ENCODE measurements at places on chromosomes 12 and 14.
A peak's percentile ranks its signal among the peaks of the same experiment; 100 is the strongest.

DNA sequence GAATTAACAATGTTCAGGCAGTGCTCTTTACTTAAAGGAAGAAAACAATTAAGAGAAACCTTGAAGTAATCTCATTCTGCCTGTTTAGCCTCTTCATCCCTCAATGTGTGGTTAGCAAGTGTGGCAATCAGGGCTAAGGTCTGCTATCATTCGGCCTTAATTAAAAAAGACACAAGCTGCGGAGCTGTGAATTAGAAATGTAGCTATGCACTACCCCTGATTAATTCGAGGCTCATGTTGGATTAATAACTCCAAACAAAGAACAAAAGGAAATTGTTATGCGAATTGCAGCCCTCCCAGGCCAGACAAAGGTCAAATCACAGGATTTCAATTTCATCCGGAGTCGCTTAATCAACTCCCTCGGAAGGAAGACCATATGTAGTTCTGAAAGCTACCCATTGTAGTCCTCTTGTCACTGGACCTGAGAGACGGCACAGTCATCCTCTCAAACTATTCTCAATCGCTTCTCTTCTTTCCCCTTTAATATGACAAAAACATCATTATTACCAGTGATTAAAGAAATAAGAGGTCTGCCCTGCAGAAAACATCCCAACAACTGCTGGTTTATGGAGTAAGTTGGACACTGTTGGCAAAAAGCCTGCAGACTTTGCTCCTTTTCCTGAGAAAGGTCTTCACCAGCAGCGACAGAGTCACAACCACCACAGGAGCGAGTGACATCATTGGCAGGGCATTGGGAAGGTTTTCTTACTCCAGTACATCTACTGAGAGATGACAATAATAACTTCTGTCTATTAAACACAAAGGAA, 71.1 kb upstream of the SOX5 start:
- no peak overlapping the region for H3K27ac ChIP-seq
- H3K36me3 ChIP-seq, result no peaks in the 10 kb centered on the region
- DNase-seq, result no peak
- no peaks in the 10 kb centered on the region for H3K27me3 ChIP-seq
- H3K4me1 ChIP-seq, result no peaks in the 10 kb centered on the region

- H3K4me1 ChIP-seq, result no peaks in the 10 kb centered on the region
- H3K4me3 ChIP-seq, result no peak overlapping the region
- H3K36me3 ChIP-seq, result no peaks in the 10 kb centered on the region
- no peaks in the 10 kb centered on the region for H3K27me3 ChIP-seq
- peak; percentile 23 for DNase-seq
These were observed 234.3 kb downstream of the DACT1 start for GRCh38 chr14:58872061-58872460.

- peak overlapping the region; percentile 64 for H3K27ac ChIP-seq
- DNase-seq, result peak; percentile 84
- H3K36me3 ChIP-seq, result no peaks in the 10 kb centered on the region
- H3K27me3 ChIP-seq, result no peaks in the 10 kb centered on the region
These were observed 113.5 kb downstream of the C12orf75 start for GRCh38 chr12:105443802-105444652.

DNA sequence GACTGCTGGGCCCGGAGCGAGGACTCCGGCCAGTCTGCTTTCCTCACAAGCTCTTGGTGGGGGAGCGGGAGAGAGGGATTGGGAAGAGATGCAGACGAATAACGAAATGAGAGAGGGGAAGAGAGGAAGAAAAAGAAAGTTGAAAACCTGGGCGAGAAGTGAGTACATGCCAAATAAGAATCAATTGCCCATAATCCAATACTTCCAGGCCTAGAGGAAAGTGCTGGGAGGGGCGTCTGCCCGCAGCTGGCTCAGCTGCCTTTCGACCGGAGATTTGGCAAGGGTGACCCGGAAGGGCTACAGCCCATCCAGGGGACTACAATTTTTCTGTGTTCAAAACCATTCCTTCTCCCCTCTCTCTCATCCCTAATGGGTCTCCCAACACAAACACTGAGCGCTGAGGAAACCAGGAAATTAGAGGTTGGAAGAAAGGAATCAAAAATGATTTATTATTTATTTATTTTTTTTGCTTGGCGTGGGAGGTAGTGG, 4.9 kb downstream of the NKX2-1 start:
- no peaks in the 10 kb centered on the region for H3K36me3 ChIP-seq
- H3K4me1 ChIP-seq, result no peaks in the 10 kb centered on the region
- no peak overlapping the region for H3K4me3 ChIP-seq
- DNase-seq, result no peak
- H3K27ac ChIP-seq, result no peak overlapping the region

- peaks cover 5% of the 10 kb centered on the region for H3K4me1 ChIP-seq
- H3K4me3 ChIP-seq, result no peak overlapping the region
- H3K36me3 ChIP-seq, result no peaks in the 10 kb centered on the region
- H3K27ac ChIP-seq, result no peak overlapping the region
- peaks cover 4% of the 10 kb centered on the region for H3K27me3 ChIP-seq
- DNase-seq, result no peak
These were observed 33.1 kb downstream of the KCNA5 start for GRCh38 chr12:5076761-5077160.

All from astrocyte (in vitro differentiated cells and primary cell).